ENCODE measurements at places on chromosomes 12 and 14.

DNA sequence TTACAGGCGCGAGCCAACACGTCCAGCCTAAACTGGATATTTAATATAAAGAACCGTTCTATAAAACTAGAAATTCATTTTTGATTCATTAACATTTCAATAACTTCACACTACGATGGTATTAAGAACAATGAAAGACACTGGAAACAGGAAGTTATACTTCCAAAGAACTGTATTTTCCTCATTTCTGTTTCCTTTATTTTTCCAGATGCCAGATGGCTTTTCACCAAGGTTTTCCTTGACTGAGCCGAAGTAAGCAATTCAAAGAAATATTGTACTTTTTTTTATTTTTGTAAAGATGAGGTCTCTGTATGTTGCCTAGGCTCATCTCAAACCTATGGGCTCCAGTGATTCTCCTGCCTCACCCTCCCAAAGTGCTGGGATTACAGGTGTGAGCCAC is 28.2 kb downstream of the EEA1 start:
- no peak for DNase-seq

GRCh38 chr14:68894802-68895703 is 84.0 kb downstream of the ACTN1 start:
- DNase-seq = no peak

DNA sequence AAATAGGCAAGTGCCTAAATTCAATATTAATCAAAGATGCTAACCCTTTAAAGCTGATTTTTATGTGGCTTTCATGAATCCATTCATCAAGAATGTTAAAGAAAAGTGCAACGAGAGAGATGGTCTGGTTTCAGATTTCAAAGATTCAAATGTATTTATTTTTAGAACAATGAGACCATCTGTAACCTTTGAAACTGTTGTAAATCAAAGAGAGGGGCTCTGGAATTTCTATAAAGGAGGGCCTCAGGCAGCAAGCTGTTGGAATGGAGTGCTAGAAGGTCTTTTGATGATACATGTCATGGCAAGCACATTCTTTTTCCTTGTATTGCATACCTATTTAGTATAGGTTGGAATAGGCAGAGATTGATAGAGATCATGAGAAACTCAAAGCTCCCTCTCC is 433.0 kb downstream of the LRIG3 start:
- no peak for DNase-seq

DNA sequence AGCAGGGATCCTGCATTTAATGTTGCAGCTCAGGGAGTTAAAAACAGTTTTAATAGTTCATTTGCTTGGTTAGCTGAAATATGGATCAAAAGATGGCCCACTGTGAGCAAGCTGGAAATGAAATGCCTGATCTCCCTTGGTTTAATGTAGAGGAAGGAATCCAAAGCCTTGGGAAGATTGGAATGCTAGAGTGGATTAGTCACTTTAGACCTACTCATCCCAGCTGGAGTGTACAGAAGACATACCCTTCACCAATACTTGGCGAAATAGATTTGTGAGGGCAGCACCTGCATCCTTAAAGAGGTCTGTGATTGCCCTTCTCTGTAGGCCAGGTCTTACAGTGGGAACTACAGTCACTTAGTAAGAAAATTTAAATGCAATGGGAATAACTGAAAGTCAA is 58.0 kb upstream of the KRAS start:
- DNase-seq = no peak

DNA sequence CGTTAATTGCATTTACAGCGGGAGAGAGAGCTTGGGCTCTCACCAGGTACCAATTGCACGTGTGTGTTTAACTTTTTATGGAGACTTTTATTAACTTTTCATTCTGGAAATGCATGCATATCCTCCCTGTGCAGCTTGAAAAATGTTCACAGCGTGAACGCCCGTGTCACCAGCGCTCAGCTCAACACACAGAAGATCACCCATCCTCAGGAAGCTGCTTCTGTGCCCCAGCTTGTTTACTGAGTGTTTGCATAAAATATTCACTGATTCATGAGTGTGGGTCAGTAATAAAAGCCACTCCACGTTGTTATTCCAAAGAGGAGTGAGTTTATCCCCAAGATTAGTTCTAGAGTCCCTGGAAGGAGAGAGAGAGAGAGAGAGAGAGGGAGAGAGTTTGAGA is 75.5 kb upstream of the FZD10 start:
- DNase-seq = no peak
